ENCODE measurements at places on chromosomes 12 and 14. TPM values are rescaled to one million over a fixed set of nuclear protein-coding genes. Genes with fewer than 3 reads are reported as not detected.

PRR4 gene
- 10.7 TPM for polyA plus RNA-seq

DNA sequence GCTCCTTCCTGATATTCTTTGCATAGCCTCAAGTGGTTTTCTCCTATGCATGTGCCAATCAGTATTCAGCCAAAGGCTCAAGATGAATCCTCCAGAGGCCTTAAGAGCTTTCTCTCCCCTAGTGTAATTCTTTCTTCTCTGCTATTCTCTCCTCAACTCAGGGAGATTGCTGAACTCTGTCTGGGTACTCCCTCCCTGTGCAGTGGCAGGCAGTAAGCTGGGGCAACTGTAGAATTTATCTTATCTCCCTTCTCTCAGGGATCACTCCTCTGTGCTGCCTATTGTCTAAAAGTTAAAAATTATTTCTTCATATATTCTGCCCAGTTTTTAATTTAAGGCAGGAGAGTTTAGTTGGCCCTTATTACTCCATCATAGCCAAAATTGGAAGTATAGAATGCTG is 28.5 kb upstream of the RTRAF start:
- DNase-seq = no peak

GRCh38 chr14:105467249-105467941 is 7.2 kb upstream of the CRIP2 start:
- no peak for DNase-seq

GRCh38 chr14:101073598-101073965 is 170.1 kb upstream of the RTL1 start:
- DNase-seq = no peak
